ENCODE measurements at places on chromosomes 4 and X.

GRCh38 chr4:19329631-19330030 is 922.1 kb upstream of the SLIT2 start:
- DNase-seq, result no peak

DNA sequence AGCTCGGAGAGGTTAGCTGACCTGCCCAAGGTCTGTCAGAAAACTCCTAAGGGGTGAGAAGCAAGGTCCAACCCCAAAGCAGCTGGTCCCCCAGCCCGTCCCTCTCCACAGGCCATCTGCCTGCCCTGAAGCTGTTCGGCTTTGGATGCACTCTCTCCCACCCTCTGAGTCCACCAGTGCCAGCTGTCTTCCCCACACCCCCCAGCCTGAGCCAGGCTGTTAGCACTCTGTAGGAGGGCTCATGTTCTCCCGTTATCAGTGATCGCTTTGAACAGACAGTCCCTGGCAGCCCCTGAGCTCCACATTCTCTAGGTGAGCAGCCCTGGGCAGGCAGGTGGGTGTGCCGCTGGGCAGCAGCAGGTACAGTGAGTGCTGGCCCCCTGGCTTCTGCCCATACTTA is 16.0 kb downstream of the ZNF185 start:
- DNase-seq, result no peak

DNA sequence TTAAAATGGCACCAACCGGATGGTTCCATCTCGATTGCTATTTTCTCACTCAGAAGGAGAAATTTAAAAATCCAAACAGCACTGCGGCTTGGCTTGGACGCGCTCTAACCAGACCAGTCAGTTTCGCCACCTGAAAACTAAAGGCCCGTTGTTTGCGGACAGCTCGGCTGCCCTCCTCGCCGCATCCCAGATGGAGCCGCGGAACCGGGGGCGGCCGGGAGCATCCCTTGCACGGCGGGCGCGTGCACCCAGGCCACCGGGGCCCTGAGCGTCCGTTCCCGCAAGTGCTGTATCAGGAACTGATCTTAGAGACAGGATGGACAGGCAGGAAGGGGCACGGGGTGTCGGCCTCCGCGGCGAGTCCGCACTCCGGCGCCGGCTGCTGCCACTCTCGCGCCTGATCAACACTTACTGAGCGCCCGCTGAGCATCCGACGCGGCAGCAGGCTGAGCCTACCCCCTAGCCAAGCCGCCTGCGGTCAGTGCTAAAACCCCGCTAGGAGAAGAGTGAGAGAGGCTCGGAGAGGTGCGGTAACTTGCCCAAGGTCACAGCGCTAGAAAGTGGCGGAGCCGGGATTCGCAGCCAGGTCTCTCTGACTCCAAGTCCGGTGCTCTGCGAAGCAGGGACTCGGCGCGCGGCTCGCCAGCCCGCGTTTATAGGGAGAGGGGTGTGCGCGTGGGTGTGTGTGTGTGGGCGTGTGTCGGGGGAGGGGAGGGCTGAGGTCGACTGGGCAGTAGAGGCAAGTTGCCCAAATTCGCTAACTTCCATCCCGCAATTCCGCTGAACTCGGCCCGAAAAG is at the start of gene CITED1:
Gene CITED1, minus strand, starts transcription at position 629 of the 799 bp plus-strand sequence. CDS start 3,045 bp downstream, outside the sequence.
- DNase-seq, result no peak

GRCh38 chr4:80873571-80873970 is 156.9 kb upstream of the BMP3 start:
- no peak for DNase-seq

DNA sequence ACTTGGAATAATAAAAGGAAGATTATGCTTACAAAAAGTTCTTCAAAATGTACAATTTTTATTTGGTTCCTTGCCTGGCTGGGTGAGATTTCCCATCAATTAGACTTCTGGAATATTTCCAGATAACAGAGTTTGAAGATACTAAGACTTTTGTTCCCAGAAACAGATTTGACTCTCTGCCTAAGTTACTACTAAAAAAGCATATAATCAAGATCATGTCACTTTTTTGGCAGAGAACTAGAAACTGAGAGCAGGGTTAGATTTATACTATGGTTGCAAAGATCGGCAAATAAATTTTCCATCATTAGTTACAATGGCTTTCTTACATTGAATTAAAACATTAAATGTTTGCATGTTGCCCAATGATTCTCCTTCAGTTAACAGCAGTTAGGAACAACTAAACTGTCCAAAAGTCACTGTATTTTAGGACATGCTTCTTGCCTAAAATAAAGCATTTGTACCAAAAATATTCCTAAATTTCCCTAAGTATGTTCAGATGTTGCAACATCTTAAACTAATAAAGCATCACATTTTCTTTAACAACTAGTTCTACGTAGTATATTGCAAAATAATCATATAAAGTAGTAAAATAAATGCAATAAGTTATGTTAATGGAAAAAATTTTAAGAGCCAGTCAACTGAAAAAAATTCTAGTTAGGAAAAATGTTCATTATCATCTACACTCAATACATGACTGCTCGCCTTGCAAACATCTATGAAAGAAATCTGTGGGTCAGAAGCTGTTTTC is 73.0 kb downstream of the SEC24D start:
- no peak for DNase-seq

DNA sequence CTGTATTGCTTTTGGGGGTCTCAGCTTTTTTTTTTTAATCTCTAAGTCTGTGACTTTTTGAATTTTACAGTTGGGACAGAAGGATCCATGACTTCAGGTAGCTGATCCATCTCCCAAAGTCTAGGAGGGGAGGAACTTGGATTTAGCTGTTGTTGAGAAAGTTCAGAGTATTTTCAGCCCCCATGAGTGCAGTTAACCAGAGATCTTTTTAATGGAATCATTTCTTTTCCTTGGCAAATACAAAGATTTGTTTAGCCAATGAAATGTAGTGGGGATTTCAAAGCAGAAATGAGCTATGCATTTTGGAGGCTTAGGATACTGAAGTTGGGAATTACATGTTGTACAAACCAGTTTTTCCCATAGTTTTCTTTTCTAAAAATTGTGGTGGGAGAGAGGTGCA is 18.1 kb downstream of the FNIP2 start:
- DNase-seq, result no peak

GRCh38 chrX:84046403-84046984 is 141.5 kb downstream of the RPS6KA6 start:
- no peak for DNase-seq

- DNase-seq, result no peak
Observed at GRCh38 chr4:177853229-177853628, 411.0 kb upstream of the AGA start.

GRCh38 chr4:42488114-42488513 is 90.8 kb downstream of the SHISA3 start:
- no peak for DNase-seq

- no peak for DNase-seq
Observed at GRCh38 chr4:8648296-8648695, 55.7 kb downstream of the CPZ start.

- DNase-seq, result no peak
Observed at GRCh38 chr4:75259306-75259705, 254.9 kb downstream of the RCHY1 start.

DNA sequence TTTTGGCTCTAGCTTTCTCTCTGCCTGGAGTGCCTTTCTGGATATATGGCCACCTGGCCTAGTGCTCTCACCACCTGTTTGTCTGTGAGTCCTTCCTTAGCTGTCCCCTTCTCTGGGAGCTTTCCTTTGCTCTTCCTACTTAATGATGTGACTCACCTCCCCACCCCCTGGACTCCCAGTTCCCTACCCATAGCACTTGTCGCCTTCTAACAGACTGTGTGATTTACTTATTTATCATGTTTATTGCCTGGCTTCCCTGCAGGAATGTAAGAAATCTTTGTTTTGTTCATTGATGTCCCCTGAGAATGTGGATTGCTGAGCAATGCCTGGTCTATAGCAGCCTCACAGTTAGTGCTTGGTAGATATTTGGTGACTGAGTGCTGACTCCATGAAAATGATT is 18.9 kb downstream of the ADD1 start:
- peak; percentile 70 for DNase-seq

GRCh38 chrX:119983494-119983893 is 39.9 kb upstream of the NKAP start:
- DNase-seq, result no peak

GRCh38 chrX:134715930-134716619 is 57.8 kb upstream of the PLAC1 start:
- DNase-seq, result no peak

DNA sequence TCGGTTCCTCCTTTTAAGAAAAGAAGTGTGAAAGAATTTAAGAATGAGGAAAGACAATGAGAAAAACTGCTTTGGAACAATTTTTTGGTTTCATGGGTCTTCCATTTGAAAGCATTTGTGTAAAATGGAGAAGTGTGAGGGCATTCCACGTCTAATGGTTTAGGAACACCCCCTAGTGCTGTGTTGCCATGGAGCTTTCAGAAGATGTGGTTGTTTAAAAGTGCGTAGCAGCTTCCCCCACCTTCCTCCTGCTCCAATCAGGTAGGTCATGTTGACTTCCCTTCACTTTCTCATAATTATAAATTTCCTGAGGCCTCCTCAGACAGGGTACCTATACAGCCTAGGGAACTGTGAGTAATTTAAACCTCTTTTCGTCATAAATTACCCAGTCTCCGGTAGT is 50.0 kb downstream of the UGT2B10 start:
- no peak for DNase-seq

- no peak for DNase-seq
Observed at GRCh38 chr4:138223231-138223910, 18.8 kb downstream of the SLC7A11 start.

DNA sequence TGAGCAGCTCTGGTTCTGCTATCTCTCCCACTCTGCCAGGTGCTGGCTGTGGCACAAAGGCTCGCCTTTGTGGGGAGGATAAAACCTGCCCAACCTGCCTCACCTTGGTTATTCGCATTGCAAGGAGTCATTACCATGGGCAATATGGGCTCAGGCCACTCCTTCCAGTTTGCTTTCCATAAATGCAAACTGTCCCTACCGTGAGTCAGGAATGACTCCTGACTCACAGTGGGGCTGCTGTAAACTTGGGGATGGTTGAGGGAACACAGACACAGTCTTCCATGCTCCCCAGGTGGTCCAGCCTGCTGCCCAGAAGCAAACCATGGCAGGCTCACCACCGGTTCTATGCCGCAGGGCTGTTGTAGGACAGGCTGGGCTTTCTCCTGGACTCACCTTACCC is 36.1 kb downstream of the COQ2 start:
- DNase-seq, result peak; percentile 74

DNA sequence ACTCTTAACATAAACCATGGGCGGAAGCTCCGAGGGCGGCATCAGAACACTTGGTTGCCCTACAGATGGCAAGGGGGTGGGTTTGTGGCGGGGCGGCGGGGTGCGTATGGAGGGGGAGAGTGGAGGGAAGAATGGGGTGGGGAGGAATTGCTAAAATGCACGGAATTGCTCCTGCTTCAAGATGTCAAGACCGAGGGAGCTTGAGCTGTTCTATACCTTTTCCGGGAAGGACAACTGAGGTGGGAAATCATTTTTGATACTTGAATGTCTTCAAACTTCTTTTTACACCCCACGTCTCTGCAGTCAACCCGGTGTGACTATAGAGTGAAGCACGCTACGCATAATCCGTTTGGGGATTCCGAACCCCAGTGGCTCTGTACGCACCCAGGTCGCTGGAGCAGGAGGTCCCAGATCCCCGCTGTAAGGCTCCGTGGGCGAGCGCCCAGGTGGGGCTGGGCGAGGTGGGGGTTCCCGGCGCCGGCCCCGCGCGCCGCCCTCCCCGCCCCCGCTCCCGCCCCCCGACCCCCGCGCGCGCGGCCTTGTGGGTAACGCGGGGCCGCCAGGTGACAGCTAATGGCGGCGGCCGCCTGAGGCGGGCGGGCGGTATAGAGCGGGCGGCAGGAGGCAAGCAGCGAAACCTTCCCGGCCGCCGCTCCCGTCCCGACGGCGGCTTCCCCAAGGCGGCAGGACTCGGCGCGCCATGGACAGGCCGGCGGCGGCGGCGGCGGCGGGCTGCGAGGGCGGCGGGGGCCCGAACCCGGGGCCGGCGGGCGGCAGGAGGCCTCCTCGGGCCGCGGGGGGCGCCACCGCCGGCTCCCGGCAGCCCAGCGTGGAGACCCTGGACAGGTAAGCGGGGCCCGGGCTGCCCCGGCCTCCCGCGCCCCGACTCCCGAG is at the start of gene MTMR1:
Gene MTMR1, plus strand, starts transcription at position 566 of the 894 bp plus-strand sequence. Its CDS starts 135 bp downstream, at position 701.
- DNase-seq, result no peak

- peak; percentile 85 for DNase-seq
Observed at GRCh38 chr4:10180927-10181744, 64.5 kb upstream of the WDR1 start.

GRCh38 chr4:53923921-53924320 is 140.5 kb downstream of the CHIC2 start:
- DNase-seq, result no peak

GRCh38 chrX:96181605-96182004 is 503.0 kb upstream of the DIAPH2 start:
- DNase-seq, result no peak

- no peak for DNase-seq
Observed at GRCh38 chr4:144599621-144600020, 46.3 kb upstream of the HHIP start.

DNA sequence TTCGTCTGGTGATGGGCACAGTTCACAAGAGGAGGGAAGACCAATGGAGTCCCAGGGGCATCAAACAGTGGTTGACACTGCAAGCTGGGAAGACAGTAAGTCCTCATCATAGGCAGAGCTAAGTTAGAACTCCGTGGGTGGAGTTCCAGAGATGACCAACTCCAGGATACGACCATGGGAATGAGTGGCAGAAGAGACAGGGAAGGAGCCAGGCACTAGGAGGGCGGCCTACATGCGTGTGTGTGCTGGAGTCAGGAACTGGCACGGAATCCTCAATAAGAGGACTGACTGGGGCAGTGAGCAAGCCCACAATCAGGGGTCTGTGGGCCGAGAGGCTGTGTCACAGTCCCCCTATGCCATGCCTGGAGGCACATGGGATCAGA is 30.4 kb upstream of the IRAK1 start:
- no peak for DNase-seq

- no peak for DNase-seq
Observed at GRCh38 chrX:37686369-37686995, 891 bp downstream of the XK start.

DNA sequence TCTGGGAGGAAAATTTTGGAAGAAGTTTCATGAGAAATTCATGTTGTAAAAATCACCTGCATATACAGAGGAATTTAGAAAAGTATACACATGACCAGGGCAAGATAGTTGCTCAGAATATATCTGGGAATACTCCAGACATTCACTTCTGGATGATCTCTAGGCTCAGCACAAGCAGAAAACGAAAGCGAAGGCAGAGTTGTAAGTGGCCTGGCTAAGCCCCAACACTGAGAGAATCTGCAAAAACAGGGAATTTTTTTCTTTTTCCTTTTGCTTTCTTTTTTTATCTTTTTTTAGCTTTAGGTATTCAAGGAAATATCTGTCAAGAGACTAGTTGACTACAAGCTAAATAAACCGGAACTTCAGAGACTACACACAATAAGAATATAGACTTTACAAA is 207.2 kb downstream of the FGF13 start:
- no peak for DNase-seq

DNA sequence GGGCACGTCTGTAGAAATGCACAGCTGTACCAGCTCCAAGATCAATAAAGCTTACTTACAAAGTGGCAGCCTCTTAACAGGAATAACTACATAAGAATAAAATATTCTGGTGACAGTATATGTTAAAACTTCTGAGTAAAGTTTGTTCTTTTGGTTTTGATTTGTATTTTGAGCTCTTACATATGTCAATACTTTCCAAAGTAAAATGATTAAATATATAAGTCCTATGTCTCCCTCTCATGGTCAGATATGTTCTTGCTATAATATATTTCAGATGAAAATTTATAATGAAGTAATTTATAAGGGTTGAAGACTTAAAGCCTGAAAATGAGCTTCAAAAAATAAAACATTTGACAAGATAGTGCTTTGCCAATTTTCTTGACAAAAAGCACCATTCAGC is 254.4 kb downstream of the NPFFR2 start:
- DNase-seq, result peak; percentile 19

GRCh38 chrX:7233580-7234406 is 85.8 kb upstream of the PUDP start:
- DNase-seq, result no peak

Data from RCC 7860 (cell line).